ENCODE measurements at places on chromosomes 5 and 9.

GRCh38 chr9:22201256-22201655, 192.2 kb upstream of the CDKN2B start:
- DNase-seq, result no peak

DNA sequence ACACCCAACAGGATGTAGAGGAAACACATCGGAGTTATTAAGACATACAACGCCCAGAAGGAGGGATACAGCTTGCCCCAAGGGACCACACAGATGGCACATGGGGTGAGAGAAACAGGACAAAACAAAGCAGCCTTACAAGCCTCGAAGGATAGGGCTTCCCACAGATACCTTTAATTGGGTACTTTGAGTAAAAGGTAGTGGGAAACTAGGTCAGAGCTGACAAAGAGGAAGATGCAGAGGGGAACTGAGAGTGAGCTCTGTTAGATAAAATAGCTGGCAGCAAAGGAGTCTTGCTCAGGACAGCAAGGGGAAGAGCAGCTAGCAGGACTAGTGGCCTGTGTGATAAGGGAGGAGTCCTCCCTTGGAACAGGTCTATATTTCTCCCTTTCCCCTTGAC, 48.2 kb downstream of the OTP start:
- DNase-seq, result no peak

- no peak for DNase-seq
Measured at GRCh38 chr5:105878402-105878801, 1792.3 kb downstream of the EFNA5 start.

GRCh38 chr5:72179028-72179815, 71.9 kb downstream of the MAP1B start:
- no peak for DNase-seq

DNA sequence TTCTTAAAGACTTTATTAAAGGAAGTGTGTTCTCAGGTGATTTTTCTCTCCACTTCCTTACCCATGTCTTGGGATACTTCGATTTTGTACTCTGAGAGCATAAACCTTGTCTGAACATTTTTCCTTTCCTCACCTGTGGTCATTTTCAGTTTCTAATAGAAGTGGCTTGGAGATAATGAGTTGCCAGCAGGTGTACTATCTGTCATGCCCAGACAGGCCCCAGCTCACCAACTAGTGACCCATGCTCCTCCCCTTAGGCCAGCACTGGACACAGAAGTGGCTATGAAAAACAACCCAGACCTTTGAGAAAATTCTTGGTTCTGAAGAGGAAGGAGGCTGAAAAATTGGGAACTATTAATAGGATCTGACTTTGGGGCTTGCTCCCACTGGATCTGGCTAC, 49.2 kb upstream of the SMIM32 start:
- DNase-seq, result no peak

DNA sequence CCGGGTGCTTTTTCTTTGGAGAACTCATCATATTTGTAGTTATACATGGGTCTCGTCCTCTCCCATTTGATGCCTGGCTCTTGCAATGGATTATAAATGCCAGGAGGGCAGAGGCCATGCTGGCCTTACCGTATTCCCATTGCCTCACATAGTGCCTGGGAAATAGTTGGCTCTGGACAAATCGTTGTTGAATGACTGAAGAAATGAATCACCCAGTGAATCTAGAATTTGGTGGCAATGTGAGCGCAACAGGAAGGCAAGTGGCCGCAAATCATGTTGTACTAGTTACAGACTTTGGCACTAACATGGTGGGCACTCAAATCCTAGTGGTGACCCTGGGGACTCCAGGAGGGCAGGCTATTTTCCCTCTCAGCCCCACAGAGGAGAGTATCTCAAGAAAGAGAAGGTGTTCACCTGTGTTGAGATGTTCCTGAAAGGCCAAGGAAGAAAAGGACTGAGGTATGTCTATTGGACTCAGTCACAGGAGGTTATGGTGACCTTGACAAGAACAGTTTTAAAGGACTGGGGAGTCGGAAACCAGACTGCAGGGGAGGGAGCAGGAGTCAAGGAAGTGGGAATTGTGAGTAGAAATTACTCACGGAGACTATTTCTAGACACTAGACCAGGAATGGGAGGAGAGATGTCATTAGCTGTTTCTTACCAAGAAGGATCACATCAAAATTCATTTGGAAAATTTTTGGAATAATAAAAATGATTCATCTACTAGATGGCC, 61.7 kb upstream of the COL15A1 start:
- no peak for DNase-seq

All from kidney epithelial cell (primary cell).